NT2/D1 (cell line): ENCODE measurements at places on chromosomes 1 and 21.

DNA sequence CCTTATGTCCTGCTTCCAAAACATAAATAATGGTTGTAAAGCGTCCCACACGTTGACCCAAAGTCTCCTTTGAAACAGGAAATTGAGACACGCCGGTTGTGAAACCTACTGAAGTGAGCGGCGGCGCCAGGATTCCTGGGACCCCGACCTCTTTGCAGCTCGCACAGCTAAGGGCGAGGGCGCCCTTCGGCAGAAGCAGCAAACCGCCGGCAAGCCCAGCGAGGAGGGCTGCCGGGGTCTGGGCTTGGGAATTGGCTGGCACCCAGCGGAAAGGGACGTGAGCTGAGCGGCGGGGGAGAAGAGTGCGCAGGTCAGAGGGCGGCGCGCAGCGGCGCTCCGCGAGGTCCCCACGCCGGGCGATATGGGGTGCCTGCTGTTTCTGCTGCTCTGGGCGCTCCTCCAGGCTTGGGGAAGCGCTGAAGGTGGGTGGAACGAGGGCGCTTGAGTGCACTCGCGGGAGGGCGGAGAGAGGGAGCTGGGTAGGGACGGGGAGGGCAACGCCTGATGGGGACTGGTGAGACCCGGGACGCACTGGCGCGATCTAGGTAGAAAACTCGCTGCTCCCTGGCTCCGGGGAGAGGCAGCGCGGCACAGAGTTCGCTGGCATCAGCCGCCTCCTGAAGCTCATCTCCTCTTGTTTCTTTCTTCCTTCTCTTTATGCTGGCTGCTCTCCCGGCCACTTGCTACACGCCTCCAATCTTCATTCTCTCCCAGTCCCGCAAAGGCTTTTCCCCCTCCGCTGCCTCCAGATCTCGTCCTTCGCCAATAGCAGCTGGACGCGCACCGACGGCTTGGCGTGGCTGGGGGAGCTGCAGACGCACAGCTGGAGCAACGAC is at the start of gene CD1D:
Gene CD1D (plus strand): TSS at position 155 of the 836 bp plus-strand sequence. CDS start 207 bp downstream, at position 362.
- DNase-seq: peak; percentile 48

- DNase-seq: no peak
Measured at GRCh38 chr1:217184854-217185253, 446.0 kb downstream of the GPATCH2 start.

DNA sequence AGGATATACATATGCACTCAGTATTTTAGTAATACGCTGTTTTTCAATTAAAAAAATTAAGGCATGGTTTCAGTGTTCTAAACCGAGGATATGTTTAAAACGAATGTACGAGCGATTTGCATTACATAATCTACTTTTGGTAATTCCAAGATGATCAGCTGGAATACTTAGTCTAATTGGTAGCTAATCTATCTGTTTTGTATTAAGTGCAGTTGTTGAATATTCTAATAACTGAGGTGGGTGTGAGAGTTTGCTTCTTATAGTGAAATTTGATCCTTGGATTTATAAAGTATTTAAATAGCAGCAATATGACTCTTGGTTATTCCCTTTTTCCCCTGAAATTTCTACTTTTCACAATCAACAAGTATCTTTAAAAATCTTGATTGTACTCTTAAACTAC is 1.3 kb downstream of the RNF2 start:
- no peak for DNase-seq

DNA sequence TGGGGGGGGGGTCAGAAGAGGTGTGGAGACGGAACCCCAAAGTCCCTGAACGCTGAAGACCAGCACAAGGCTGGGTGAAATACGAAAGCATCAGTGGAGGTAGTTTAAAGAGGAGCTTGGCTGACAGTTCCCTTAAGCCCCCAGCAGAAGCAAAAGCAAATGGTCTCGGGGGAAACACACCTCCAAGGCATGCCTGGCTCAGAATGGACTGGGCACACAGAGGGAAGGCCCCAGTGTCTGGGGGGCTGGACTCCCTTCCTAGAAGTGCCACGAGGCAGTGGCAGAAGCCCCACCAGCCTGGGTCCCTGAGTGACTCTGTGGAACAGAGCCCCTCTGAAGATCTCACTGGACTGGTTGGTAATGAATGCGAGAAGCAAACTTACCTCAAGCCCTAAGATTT is 43.9 kb downstream of the UBE2G2 start:
- no peak for DNase-seq

DNA sequence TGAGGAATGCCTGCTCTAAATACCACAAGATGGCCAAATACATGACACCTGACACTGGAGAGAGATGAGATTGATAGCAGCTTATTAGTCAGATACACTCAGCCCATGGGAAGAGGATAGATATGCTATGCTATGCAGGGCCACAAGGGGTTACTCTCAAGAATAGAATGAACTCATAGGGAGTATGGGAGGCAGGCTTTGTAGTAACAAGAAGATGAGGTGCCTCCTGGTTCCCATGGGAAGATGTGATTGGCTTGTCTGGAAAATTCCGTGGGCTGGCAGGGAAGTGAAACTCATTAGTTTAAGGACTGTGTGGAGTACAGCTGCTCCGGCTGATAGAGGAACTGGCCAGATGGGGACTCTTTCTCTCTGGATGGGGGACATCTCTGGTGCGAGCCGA is 16.5 kb downstream of the CCDC30 start:
- DNase-seq: no peak

DNA sequence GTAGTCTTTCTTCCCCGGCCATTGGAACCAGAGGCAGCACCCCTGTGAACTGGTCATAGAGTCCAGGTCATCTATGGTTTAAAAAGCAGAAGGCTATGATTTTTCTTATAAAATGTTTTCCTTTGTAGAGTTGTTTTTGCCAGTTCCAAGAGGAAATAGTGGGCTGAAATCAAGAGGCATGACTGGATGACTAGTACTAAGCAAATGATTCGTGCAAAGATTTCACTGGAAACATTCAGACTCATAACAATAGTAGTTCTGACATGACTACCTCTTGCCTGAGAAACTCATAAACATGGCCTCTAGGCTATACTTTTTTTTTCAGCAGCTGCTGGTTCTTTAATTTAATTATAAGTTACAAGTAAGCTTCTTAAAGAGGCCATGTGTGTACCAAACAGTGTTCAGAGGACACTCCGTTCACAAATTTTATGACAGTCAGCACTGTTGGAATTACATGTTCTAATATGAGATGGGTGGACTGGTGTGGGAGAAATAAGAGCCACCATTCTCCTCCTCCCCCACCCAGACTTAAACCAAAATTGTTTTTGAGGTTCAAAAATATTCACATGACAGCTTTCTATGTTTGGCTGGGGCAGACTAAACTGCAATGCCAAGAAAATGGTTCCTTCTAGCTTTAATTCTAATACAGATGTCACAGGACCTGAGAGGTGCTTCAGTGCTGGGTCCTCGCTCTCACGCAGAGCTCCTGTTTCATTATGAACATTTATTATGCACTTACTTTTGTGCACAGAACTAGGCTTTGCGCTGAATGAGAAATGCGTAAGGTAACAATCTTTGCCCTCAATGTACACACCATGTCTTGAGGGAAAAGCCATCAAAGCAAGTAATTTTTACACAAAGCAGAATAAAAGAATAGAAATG is 147.5 kb downstream of the ZC3H11B start:
- DNase-seq: no peak

GRCh38 chr1:71298633-71299032 is 217.8 kb upstream of the ZRANB2 start:
- no peak for DNase-seq

- no peak for DNase-seq
Measured at GRCh38 chr1:15598436-15598835, 13.6 kb upstream of the AGMAT start.

DNA sequence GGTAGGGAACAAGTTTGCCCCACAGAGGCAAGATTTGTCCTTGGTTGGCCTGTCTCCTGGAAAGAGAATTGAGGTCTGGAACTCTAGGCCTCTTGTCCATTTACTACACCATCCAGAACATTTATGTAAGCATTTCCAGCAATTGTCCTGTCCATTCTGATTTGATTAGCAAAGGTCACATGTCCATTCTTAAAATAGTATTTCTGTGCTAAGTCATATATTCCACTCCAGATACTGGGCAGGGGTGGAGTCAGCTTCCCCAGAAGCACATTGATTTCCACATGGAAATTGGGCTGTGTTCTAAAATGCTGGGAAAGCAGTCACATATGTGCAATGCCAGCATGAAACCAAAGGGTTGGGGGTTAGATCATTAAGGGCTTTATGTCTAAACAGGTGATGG is 21.5 kb upstream of the FMN2 start:
- no peak for DNase-seq

DNA sequence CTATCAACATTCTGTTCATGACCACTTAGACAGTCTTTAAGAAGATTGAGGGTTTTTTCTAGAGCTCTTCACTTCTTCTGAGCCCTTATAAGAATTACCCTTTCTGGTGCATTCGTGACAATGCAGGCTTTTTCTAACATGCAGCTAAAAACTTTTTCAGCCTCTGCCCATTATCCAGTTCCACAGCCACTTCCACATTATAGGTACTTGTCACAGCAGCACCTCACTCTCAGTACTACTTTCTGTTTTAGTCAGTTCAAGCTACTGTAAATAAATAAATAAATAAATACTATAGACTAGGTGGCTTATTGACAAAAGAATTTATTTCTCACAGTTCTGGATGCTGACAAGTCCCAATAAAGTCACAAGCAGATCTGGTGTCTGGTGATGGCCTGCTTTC is 284.4 kb upstream of the PKN2 start:
- DNase-seq: no peak

- DNase-seq: no peak
Measured at GRCh38 chr1:51652599-51652998, 35.7 kb downstream of the OSBPL9 start.

GRCh38 chr21:37670883-37671282 is 245.4 kb downstream of the KCNJ6 start:
- no peak for DNase-seq

- no peak for DNase-seq
Measured at GRCh38 chr1:164061528-164061927, 497.5 kb upstream of the PBX1 start.

GRCh38 chr1:22711071-22711470 is 432 bp downstream of the EPHB2 start:
- no peak for DNase-seq

- DNase-seq: peak; percentile 58
Measured at GRCh38 chr1:147669469-147670318, 630 bp downstream of the ACP6 start.

- peak; percentile 39 for DNase-seq
Measured at GRCh38 chr1:212002536-212002935, 32.8 kb downstream of the INTS7 start.

GRCh38 chr21:42570841-42571387 is 57.3 kb downstream of the SLC37A1 start:
- no peak for DNase-seq

- no peak for DNase-seq
Measured at GRCh38 chr1:15948091-15948591, 27.8 kb downstream of the ZBTB17 start.

DNA sequence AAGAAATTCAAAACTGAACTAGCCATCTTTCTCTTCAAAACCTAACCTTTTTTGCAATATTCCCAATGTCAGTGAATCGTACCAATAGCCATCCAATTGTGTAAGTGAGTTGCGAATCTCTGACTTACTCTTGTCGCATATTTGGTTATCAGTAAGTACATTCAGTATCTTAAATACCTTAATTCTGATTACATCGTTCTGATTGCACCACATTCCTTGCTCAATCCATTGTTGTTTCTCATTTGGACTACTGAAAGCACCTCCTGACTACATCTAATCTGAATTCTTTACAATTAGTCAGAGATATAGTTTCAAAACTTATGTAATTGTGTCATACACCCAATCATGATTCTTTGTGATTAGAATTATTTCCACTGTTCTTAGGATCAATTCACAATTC is 16.8 kb upstream of the BRINP3 start:
- no peak for DNase-seq

- no peak for DNase-seq
Measured at GRCh38 chr1:190452272-190452848, 25.3 kb downstream of the BRINP3 start.

- DNase-seq: no peak
Measured at GRCh38 chr1:244112041-244112440, 61.0 kb downstream of the ZBTB18 start.

GRCh38 chr21:33841561-33841960 is 74.0 kb downstream of the ATP5PO start:
- no peak for DNase-seq

DNA sequence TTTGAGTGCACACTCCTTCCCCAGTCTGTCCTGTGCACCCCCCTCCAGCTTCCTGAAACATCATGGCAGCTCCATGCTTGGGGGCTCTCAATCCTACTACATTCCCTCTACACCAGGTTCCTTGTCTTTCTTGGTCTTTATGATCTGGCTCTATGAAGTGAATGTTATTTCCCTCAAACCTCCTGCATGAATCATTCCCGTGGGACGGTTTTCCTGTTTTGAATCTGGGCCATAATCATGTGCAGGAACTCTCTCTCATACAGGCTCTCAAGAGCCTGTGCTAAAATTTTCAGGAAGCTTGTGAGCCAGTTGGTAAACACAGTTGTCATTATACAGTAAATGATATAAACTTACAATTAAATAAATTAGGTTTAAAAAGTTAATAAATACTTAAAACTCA is 89.8 kb upstream of the KCNE2 start:
- DNase-seq: no peak
